ENCODE measurements at places on chromosomes 1 and 21.

GRCh38 chr1:165823552-165824268 is 3.7 kb upstream of the UCK2 start:
- no peak for DNase-seq

DNA sequence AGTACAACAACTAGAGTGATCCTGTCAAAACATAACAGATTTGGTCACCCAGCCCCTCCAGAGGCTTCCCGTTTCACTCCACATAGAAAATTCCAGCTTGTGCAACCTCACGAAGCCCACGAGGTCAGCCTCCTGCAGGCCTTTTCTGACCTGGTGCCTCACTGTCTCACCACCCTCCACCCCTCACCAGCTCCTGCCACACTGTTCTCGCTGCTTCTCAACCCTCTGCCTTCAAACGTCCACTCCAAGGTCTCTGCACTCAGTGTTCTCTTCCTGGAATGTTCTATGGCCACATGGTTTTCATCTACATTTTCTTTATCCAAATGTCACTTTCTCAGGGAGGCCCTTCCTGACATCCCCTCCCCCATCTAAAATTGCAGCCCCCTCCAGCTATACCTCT is 178.9 kb downstream of the DHRS3 start:
- DNase-seq = no peak

DNA sequence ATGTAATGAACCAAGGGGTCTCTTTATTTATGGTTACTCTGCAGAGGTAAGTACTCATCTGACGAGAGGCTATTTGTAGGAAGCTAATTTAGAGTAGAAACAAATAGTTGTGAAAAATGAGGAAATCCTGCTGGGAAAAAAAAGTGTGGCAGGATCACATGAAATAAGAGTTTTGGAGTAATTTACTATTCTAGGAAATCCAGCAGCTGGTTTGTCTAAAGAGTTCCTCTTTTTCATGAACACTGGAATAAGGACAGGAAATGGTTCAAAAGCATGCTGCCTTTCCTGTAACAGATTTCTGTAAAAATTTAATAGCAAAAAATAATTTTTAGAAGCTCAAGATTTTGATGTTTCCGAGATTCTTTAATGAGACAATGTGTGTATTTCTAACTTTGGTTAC is 177.3 kb downstream of the CHRM3 start:
- DNase-seq = no peak

GRCh38 chr1:15381805-15382204 is 27.9 kb upstream of the EFHD2 start:
- no peak for DNase-seq
